ENCODE measurements at places on chromosomes 2 and 18. TPM values are rescaled to one million over a fixed set of nuclear protein-coding genes. Genes with fewer than 3 reads are reported as not detected.

The GPR45 gene
- total RNA-seq: 0.43 TPM

DNA sequence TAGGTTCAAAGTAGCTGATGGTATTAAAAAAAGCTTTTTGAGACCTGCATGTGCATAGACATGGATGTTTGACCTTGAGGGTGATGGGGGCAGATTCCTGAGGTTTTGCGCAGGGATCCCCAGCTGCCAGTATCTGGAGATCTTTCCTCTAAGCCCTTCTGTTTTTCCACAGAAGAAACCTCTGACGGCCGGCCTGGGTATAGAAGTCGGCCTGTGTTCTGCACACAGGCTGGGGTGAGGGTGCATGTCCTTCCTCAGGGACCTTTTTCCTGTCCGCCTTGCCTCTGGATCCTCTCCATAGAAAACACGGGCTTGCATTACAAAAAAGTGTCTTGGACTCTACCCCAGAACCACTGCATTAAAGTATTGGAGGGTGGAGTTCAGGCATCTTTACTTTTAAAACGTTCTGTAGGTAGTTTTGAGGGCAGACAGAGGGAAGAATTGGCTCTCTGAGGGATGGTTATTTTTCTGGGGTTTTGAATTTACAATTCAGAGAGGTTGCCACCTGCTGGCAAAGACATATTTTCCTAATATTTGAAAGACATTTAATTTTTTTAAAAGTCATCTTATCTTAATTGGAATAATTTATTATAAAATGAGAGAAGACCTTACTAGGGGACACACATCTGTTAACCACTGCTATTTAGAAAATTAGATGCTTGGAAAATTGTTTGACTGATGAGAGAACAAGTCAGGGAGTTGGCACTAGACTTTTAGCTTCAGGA is 350.6 kb downstream of the DCDC2C start:
- no peak for DNase-seq

DNA sequence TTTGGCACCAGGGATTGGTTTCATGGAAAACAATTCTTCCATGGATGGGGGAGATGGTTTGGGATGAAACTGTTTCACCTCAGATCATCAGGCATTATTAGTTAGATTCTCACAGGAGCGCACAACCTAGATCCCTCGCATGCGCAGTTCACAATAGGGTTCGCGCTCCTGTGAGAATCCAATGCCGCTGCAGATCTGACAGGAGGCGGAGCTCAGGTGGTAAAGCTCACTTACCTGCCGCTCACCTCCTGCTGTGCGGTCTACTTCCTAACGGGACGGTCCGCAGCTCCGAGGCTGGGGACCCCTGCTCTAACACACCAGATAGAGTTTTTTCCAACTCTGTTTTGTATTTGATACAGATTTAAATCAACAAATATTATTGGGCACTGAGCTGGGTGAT is 286.5 kb downstream of the MTX2 start:
- no peak for DNase-seq

- DNase-seq: no peak
Measured at GRCh38 chr2:233156001-233156400, 95.5 kb upstream of the ATG16L1 start.

DNA sequence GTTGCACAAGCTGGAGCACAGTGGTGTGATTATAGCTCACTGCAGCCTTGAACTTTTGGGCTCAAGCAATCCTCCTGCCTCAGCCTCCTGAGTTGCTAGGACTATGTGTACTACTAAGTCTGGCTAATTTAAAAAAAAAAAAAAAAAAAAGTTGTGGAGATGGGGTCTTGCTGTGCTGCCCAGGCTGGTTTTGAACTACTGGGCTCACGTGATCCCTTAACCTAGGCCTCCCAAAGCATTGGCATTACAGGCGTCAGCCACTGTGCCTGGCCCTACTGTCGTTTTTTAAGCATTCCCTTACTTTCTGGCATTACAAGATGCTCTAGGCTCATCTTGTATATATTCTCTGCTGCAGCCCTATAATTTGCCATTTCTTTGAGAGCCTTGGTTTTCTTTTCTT is 88.3 kb downstream of the RAPH1 start:
- DNase-seq: no peak

GRCh38 chr2:239587841-239588240 is 187.0 kb upstream of the HDAC4 start:
- DNase-seq: no peak

DNA sequence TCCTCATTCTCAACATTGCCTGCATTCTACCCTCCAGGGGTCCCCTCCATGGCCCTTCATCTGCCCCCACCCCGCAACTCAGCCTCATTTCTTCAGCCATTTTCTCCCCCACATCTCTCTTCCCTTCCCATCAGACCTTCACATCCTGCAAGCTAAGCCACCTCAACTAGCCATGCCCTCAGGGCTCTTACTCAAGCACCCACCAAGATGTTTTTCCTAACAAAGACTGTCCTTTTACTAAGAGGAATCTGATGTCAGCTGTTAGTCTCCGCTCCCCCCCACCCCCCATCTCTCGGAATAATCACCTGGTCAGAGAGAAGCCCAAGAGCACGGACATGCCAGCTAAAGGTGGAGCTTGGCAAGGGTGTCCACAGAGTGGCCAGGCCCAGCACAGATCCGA is 4.7 kb upstream of the CAPN10 start:
- DNase-seq: no peak

DNA sequence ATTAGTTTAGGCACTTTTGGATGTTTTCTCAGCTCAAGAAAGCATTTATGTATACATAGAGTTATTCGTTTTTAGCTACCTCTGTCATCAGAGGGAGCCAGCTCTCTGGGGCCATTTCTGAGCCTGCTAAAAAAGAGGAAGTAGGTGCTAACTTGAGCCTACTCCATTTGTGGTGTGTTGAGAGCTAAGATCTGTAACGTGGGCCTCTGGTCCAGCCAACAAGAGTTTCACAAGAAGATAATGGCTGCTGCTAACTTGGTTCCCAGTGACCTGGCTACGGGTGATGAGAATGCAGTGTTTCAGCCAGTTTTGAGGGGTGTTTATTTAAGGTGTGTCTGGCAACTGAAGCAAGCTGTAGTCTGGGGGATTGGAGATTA is 182.5 kb downstream of the PRKCE start:
- no peak for DNase-seq

GRCh38 chr2:11631462-11631861 is 38.5 kb downstream of the NTSR2 start:
- DNase-seq: no peak

Data from SJCRH30 (cell line).